ENCODE measurements at places on chromosomes 6 and 20.
A peak's percentile ranks its signal among the peaks of the same experiment; 100 is the strongest.

DNA sequence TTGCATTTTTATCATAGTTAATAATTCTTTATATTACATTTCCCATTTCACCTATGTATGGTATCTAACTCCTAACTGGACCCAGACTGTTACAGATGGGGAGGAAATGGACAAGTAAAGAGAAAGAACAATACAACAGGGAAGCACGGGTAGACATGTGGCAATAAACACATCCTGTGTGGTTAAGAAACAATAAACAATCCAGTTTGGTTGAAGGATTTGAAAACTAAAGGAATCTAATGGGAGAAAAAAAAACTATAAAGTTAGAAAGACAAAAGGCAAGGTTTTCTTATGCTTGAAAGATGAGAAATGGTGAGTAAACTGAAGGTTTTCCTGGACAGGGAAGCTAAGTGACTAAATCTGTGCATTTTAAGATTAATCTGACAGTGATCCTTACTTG is 34.9 kb upstream of the ALDH8A1 start:
- no peak for DNase-seq

- no peak for DNase-seq
These were observed 45.7 kb upstream of the TINAG start for GRCh38 chr6:54262499-54262898.

DNA sequence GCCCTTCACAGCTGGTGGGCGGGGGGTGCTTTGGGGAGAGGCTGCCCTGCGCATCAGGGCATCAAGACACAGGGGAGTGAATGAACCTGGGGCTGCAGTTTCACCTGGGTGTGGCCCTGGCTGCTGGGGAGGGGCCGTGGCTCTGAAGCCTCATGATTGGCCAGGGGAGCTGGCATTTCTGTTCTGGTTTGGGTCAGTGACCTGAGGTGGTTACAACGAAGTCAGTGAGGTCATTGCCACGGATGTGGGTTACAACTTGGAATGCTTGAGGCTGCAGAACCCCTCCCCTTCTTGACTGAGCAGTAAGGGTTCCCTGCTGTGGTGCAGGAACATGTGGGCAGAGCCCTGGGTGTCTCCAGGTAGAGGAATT is 3.0 kb downstream of the TCEA2 start:
- peak; percentile 85 for DNase-seq

GRCh38 chr6:42012501-42013133 is 37.7 kb upstream of the TAF8 start:
- no peak for DNase-seq

DNA sequence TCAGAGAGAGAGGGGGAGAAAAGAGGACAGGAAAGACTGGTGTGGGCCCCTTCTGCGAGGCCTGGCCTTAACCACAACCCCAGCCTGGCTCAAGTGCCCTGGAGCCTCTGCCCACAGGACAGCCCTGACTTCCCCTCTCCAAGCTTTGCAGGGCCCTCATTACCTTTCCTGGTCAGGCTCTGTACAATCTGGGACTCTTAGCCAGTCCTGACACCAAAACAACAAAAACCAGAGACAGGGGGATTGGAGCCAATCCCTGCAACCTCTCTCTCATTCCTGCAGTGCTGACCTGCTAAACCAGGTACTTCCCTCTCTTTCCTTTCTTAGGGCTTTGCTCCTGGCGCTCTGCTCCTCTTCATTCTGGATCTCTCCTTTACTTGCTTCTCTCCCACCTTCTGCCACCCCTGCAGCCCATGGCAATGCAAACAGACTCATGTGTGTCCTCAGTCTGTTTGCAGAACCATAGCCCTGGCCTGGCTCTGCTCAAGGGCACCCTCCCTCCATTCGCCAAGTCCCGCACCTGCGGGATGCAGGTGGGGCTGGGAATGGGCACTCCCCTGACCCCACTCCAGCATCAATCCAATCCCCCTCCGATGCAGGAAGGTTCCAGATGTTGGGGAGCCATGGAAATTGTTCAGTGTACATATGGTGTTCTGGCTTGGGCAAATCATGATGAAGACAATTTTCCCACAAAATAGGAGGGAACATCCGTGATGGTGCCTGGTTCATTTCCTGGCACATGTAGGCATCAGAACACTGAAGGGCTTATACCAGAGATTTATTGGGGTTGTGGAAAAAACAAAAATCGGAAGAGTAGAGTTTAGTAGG is 38.1 kb downstream of the RPP40 start:
- DNase-seq, result no peak

GRCh38 chr20:1505361-1505760 is 14.1 kb upstream of the SIRPB2 start:
- DNase-seq, result no peak

GRCh38 chr6:159853754-159854153 is 37.0 kb upstream of the MAS1 start:
- DNase-seq, result no peak

DNA sequence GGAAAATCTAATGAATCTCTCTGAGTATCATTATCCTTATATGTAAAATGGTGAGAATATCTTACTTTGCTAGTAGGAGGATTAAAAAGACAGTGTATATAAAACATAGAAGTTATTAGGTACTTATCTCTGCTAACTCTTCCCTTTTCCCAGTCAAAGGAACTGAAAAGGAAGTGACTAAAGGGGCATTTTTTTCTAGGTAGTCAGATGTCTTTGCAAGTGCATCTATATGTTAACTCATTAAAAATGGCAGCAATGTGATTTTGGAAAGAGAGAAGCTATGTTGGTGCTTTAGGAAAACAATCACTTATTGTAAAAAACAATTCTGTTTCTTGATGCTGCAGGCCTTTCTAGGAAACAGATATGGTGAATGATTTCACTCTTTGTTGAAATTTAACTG is 180.9 kb downstream of the SAMD5 start:
- DNase-seq, result no peak

GRCh38 chr6:76275746-76276145 is 203.3 kb upstream of the IMPG1 start:
- DNase-seq, result no peak

- DNase-seq, result no peak
These were observed 27.8 kb upstream of the CRIP3 start for GRCh38 chr6:43336382-43336781.

DNA sequence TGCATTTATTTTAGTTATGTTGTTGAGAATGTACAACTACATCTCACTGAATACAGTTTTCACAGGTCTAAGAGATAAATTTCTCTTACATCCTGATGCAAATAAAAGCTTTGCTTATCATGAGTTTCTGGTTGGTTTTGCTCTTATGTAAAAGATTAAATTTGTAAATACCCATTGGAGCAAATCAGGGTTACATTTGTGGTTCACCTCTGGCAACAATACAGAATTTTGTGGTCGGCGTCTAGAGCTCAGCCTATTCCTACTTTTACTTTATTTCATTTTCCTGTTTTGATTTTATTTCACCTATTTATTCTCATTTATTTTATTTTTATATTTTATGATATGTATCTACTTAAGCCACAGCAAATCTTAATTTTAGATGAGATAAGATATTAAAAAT is 271.9 kb upstream of the MARCKS start:
- no peak for DNase-seq

Data from activated CD4-positive, alpha-beta T cell treated with anti-CD3 and anti-CD28 coated beads, Interleukin-2, Interleukin-4, amounts not matched to agents 100 ng/mL and 50 ng/mL, durations not matched to agents 16 hours and 8 hours (primary cell).